ENCODE measurements at places on chromosomes 12 and 14. TPM values are rescaled to one million over a fixed set of nuclear protein-coding genes. Genes with fewer than 3 reads are reported as not detected.

GRCh38 chr12:2076196-2076570 is 23.4 kb downstream of the CACNA1C start:
- no peak for DNase-seq

The EML1 gene
- 38.0 TPM for total RNA-seq

DNA sequence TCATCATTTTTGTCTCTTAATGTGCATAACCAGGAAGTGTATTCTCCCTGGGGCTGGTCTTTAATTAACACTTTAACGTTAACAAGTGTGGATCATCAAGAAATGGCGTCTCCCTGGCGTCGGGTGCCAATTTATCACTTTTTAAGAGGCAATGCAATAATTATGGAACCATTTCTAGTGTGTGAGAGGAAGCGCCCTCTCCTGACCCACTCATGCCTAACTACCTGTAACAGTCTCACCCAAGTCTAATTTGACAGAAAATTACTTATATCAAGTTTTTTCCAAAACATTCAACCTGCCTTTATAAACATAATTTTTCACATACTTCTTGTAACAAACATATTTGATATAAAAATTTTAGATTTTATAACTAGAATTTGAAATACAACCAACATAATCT is 905.3 kb upstream of the MDGA2 start:
- no peak for DNase-seq

The NAV3 gene
- 107 TPM for total RNA-seq

- DNase-seq, result no peak
These were observed 299.0 kb upstream of the FOXG1 start for GRCh38 chr14:28467611-28468010.

The GNB3 gene
- total RNA-seq, result 1.4 TPM

DNA sequence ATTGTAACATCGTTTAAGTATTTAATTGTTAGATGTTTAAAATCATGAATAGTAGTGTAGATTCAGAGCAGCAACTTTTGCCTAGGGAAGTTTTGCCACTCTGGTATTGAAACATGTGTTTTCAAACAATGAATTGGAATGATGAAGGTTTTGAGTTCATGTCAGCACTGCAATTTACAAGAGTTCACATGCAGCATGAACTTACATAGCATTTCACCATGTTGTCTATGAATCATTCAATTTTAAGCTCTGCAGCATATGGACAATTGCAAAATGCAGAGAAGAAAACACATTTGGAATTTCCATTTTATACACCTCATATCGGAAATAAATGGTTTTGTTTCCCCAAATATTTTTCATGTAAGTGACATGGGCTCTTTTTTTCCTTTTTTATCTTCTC is 170.7 kb upstream of the CDKN3 start:
- DNase-seq, result no peak

The SOAT2 gene
- total RNA-seq, result not detected

GRCh38 chr14:69963966-69964365 is 84.8 kb downstream of the SMOC1 start:
- no peak for DNase-seq

GRCh38 chr14:22900081-22900799 is 17.2 kb downstream of the REM2 start:
- DNase-seq, result peak; percentile 84

GRCh38 chr14:28765169-28765830 is 1.3 kb upstream of the FOXG1 start:
- DNase-seq, result no peak

GRCh38 chr12:11633968-11634367 is 15.5 kb upstream of the ETV6 start:
- no peak for DNase-seq

DNA sequence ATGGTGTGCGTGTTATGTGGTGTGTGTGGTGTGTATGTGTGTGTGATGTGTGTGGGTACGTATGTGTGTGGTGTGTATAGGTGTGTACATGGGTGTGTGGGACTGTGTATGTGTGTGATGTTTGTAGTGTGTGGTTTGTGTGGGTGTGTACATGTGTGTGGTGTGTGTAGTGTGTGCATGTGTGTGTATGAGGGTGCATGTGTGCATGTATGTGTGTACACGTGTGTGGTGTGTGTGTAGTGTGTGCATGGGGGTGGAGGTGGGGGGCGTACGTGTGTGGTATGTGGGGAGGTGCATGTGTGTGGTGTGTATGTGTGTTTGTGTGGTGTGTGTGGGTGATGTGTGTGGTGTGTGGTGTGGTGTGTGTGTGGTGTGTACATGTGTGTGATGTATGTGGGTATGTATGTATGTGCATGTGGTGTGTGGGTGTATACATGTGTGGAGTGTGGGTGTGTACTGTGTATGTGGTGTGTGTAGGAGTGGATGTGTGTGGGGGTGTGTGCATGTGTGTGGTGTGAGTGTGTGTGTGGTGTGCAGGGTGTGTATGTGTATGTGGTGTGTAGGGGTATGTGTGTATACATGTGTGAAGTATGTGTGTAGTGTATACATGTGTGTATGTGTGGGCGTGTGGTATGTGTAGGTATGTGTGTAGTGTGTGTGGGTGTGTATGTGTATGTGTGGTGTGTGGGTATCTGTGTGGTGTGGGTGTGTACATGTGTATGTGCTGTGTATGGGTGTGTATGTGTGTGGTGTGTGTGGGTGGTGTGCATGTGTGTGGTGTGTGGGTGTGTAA is 119.8 kb upstream of the GSC start:
- DNase-seq, result no peak

The MED6 gene
- total RNA-seq, result 40.1 TPM

DNA sequence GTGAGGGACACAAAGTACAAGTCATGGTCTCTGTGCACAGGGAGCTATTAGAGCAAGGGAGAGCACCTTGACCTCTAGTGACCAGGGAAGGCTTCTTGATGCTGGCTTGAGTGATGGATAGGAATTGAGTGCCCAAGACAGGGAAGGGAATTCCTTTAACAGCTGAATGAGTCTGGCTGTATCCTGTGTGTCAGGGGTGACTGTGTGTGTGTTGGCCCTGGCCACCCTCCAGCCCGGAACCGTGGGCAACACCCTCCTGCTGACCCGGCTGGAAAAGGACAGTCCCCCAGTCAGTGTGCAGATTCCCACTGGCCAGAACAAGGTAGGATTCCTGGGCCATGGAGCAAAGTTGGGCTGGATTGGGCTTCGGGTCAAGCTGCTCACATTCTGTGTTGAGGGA is 5.5 kb upstream of the PFDN5 start:
- DNase-seq, result peak; percentile 90

GRCh38 chr14:97524589-97525319 is 727.6 kb downstream of the VRK1 start:
- DNase-seq, result no peak

The CAPZA3 gene
- total RNA-seq, result not detected

The DPF3 gene
- 0.59 TPM for total RNA-seq

DNA sequence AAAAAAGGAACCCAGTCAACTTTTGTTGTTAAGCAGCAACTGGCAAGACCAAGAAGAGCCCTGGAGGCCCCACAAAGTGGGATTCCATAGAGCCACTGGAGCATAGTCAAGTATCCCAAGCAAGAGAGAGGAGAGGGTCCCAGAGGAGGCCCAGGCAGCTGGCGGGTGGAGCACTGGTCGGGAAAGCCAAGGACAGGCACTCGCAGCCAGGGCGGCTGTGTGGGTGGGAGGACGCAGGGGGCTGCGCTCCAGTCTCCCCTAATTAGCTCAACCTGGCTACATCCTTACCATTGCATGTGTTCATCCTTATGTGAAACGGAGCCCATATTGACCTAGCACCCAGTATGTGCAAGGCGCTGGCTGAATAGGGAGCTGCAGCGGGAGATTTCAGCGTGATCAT is 18.3 kb upstream of the ZFP36L1 start:
- DNase-seq, result no peak

The PPP2R5E gene
- 25.6 TPM for total RNA-seq

GRCh38 chr14:30410986-30411385 is 148.0 kb upstream of the G2E3 start:
- DNase-seq, result no peak

- no peak for DNase-seq
These were observed 112.6 kb downstream of the KCNK10 start for GRCh38 chr14:88210426-88210825.

DNA sequence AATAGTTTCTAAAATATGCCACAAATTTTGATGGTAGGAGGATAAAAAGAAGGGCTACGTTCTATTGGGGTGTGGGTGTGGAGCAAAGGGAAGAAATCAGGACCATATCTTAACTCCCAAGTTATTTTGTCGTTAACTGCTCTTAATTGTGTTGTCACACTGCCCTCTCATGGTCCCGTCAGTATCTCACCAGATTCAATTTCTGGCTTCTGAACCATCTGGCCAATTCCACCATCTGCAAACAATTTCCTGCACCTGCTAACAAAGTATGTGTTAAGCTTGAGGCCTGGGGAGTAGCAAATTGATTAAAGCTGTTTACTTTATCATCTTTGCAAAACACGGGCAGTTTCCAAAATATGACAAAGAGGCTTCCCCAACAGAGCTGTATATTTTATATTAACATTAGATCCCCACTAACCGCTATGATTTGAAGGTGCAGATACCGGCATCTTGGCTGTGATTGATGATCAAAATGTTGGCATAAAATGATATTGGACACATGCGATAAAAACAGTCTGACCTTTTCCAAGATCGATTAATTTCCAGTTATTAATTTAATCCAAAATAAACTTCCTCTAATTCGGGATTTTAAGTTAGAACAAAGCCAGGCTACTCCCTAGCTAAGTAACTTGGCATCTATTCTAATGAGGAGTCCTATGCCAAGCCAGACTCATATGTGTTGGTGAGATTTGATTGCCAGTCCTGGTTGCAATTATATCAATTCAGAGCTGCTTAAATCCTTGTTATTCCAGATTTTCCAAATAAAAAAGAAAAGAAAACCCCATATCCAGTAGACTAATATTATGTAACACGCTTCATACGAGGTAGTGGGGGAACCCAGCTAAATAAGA is 6.9 kb upstream of the DNM1L start:
- DNase-seq, result peak; percentile 91

The TAS2R19 gene
- 7.6 TPM for total RNA-seq

DNA sequence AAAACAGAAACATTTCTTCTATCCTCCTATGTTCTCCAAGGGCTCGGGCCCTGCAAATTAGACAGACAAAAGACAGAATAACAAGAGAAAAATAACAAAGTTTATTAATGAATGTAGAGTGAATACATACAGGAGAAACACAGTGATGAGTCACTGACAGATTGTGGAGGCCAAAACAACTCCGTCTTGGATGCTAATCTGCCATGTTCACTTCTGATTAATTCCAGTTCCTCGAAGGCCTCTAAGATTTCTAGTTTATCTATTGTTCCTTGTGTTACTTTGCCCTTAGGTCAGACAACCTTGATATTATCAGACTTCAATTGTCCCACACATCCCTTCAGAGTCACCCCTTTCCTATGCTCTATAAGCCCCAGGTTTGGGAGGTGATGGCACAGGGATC is 26.8 kb upstream of the NEDD1 start:
- no peak for DNase-seq

GRCh38 chr14:40713387-40713786 is 893.3 kb upstream of the LRFN5 start:
- no peak for DNase-seq

- DNase-seq, result no peak
These were observed 102.8 kb downstream of the TRMT5 start for GRCh38 chr14:60878121-60878520.

DNA sequence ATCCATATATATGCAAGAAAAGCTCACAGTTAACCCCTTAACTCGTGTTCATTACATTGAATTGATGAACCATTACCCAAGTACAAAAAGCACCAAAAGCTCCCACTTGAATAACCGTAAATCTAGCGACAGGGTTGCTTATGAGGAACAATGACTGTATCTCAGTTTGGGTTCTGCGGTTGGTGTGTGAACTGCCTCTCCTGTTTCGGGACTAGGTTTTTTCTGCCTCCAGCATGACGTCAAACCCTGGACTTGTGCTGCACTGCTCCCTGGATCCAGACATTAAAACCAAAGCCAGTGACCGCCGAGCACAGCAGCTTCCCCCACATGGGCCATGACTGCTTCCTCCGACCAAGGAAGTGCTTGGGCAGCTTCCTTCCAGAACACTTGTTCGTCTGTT is 77.7 kb downstream of the SETD3 start:
- DNase-seq, result no peak

DNA sequence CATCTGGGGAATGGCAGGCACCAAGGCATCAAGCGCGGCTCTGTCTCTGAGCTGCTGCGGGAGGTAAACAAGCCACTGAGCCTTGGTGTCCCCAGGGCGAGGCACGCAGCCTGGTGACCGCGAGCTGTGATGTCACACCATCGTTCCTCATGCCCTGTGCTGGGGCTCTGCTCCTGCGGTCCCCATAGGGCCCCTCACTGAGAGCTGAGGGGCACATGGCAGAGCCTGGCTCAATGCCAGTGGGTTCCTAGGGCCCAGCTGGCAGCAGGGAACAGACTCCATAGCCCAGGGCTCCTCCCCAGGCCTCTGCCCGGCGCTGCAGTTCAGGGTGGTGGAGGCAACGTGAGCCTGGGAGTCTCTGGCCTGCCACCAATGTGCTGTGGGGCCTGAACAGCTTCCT is 22.6 kb downstream of the CHGA start:
- DNase-seq, result no peak

GRCh38 chr12:47838286-47838931 is 18.7 kb upstream of the HDAC7 start:
- peak; percentile 91 for DNase-seq

GRCh38 chr12:3651585-3652424 is 101.1 kb downstream of the CRACR2A start:
- DNase-seq, result no peak

DNA sequence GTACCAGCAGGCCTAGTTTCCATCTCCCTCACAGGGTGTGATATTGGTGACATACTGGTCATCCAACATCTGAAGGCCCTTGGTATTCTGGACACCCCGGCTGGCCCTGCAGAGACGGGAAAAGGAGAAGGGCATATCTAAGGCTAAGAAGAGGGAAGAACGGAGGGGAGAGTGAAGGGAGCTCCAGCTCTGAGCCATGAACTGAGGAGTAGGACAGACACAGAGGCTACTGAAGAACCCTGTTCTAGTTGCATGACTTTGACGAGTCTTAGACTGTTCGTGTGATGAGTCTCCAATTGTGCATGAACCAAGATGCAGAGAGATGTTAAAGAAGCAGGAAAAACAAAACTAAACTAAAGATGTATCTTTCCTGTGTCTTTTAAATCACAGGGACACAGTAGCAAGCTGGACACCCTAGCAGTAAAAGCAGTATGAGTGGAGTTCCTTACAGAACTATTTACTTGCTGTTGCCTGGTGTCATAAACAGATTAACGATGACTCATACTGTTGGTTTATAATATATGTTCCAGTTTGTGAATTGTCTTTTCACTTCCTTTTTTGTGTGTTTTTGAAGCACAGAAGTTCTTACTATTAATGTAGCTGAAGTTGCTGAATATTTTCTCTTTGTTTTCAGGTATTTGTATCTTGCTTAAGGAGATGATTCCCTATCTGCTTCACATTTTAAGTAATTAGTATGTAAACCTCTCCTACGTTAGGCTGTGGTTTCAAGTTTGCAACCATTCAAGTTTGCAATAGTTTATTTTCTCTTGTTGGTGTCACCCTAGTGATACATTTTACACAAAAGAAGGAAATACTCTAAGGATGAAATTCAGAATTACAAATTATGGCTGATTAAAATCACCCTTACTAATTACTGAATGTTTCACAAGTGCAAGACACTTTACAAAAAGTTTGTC is 15.7 kb downstream of the FAR2 start:
- peak; percentile 93 for DNase-seq
